Lung (tissue), 17 donors: ENCODE measurements at places on chromosomes 7 and 10.

DNA sequence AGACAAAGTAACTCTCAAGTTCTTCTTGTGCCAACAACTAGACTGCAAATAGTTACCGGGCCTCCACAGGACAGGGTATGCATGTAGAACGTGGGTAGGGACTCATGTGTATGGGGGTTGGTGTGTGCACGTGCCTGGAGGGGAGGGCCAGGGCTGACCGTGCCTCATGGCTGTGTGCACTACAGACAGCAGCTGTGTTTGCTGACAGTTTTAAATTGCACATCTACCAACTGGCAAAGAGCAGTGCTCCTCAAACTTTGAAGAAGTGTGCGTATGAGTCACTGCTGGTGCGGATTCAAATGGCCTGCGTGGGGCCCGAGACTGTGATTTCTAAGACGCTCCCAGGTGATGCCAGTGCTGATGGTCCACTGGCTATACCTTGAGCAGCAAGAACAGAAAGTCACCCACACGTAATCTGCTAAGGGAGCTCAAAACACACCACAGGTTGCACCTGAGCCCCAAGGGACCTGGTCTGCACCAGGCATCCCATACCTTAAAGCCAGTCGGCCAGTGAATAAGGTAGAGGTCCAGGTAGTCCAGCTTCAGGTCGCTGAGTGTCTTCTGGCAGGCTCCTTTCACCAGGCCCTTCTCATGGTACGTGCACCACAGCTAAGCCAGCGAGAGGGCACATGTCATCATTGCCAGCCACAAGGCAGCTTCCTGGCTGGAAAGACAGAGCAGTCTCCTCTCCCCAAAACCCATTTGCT is 8.5 kb downstream of the AKR1B1 start:
- DNase-seq: no peak

DNA sequence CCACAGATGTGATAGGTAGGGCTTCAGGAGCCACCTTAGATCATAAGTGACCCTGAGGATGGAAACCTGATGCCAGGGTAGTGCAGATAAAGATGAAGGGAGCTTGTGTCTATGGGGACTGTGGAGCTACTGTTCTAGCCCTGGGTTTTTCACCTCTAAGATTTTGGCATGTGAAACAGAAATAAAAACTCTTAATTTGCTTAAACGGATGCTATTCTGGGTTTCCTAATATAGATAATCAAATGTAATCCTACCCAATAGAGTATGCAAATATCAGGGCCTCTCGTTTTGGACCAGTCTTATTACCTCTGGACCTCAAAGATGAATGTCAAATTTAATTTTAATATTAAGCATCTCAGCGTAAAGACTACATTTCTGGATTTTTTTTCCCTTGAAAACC is 49.3 kb downstream of the ABCB4 start:
- DNase-seq: no peak

- DNase-seq: no peak
These were observed 141.3 kb upstream of the ZMIZ1 start for GRCh38 chr10:78927257-78927995.

- no peak for DNase-seq
These were observed 52.9 kb downstream of the ZNF22 start for GRCh38 chr10:45053569-45054100.

GRCh38 chr7:2517678-2518507 is 1.7 kb upstream of the LFNG start:
- DNase-seq: no peak
